ENCODE measurements at places on chromosomes 7 and 10.

DNA sequence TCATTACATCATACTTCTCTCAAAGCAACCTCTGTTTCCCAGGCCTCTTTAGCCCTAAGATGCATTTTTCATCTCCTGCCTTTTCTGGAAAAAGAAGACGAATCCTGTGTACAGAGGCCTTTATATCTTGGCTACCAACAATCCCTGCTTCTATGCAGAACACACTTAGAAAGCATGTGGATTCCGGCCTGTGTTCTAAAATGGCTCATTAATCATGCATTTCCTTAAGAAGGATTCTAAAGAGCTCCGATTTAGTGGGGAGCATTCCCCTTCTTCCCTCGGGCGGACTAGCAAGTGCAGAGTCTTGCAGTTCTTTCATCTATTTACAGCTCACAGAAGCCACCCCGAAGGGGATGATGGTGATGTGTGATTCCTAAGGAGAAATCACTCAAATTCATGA is 1212.9 kb downstream of the TYW1 start:
- no peak for DNase-seq

- no peak for DNase-seq
Measured at GRCh38 chr7:24381894-24382505, 98.0 kb downstream of the NPY start.

GRCh38 chr10:58901092-58901646 is 275.3 kb upstream of the PHYHIPL start:
- no peak for DNase-seq

DNA sequence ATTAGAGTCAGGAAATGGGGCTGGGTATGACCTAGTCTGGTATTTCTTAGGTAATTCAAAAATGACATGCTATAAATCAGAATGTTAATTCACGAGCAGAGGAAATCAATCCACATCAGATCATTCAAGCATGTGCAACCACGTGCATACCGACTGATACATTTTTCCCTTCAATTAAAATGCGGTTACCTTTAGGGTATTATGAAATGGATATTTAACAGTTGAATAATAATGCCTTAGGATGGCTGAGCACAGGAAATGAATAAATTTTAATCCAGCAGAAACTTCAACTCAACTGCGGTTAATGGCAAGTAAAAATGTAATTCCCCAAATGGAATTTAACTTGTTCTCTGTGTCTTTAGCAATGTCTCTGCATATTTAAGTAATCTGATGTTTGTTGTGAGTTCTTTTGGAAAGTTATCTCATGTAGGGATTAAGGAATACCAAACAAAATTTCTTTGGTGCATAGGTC is 9.2 kb downstream of the CPA2 start:
- no peak for DNase-seq

DNA sequence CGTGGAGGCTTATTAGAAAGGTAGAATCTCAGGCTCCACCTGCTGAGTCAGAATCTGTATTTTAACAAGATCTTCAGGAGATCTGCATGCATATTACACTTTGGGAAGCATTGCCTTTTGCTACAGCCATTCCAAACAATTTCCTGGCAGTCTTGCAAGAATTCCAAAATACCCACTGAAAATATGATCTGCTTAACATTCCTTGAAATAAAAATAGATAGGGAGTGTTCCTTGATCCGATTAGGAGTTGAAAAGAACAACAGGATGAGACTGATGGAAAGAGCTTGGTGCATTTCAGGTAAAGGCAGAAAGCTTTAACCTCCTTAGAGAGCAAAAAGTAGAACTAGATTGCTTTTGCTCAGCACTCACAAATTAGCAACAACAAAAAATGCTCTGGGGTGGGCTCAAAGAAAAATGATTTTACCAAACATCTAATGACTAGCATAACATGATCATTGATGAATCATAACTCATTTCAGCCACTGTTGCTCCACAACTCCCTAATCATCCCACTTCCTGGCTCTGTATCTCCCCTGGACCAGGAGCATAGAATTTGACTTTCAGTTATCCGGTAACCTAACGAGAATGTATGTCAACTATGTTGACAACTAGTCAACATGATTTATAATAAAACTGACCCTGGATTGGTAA is 115.2 kb downstream of the RNLS start:
- DNase-seq: no peak

- DNase-seq: no peak
Measured at GRCh38 chr10:61797304-61798153, 104.0 kb upstream of the ARID5B start.

DNA sequence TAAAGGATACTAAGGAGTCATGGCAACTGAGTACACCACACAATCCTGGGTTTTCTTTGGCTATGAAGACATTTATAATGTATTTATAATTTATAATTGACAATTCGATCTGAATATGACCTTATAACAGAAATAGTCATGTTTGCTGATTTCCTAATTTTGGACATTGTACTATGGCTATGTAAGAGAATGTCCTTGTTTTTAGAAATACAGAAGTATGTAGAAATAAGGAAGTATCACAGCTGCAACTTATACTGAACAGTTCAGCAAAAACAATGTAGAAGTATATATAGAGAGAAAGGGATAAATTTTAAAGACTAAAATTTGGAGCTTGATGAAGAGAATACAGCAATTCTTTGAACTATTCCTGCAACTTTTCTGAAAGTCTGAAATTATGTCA is 32.6 kb downstream of the PRLHR start:
- DNase-seq: no peak

GRCh38 chr7:45031829-45032228 is 31.8 kb downstream of the CCM2 start:
- no peak for DNase-seq

DNA sequence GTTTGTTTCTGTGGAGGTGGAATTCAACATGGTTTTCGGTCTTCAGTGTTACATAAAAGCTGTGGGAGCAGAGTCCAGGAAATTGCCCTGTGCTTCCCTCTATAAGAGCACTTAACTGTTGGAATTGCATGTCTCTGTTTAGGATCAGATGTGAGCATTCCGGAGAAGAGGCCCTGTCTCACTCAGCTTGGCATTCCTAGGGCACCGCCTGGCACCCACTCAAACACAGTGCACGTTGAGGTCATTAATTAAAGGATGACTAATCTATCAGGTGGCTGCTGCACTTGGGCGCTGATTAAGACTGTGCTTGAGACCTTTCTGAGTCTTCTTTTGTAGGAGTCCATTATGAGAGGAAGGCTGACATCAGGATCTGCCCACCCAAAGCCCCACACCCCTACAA is 82.8 kb upstream of the VIPR2 start:
- no peak for DNase-seq

GRCh38 chr10:22505911-22506685 is 160.8 kb downstream of the SPAG6 start:
- DNase-seq: peak; percentile 17

DNA sequence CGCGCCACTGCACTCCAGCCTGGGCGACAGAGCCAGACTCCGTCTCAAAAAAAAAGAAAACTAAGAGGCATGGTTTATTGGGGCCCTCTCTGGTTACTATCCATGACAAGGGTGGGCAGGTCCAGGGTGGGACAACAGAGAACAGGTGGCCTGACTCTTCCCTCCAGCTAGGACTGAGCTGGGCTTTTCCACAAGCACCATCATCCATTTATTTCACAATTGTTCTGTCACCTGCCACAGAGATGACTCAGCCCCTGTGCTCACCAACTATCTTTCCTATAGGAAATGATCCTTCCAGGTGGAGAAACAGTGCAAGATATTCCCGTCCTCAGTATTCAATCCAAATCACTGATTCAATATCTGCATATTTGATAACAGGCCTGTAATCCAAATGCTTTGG is 44.9 kb upstream of the MYL10 start:
- DNase-seq: no peak

DNA sequence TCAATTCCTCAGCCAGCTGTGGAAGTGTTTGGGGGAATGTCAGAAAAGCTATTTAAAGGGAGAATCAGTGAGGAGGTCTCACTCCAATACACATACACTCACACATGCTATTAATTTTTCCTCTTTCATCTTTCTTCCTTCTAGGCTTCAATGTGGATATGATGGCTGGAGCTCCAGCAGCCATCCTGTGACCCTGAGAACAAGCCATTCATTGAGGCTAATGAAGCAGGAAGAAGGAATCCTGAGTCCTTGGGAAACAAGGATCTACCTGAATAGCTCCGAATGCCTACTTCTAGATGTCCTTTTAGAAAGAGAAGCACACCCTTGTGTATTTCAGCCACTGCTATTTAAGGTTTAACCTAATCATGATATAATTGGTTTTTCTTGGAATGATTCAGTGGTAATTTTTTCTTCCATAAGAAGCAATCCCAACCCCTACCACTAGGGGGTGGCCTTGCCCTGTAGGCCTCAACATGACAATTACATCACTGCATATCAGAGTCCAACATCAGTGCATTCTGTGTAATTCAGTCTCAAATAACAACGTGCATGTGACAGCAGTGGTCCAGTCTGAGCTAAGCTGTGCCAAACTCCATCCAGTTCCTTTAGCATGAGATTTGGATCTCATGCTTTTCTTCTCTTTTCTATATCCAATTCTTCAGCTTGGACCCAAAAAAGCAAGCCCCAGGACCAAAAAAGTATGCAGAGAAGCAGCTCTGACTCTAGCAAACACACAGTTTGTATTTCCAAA is 85.3 kb upstream of the ANKRD1 start:
- DNase-seq: peak; percentile 45

DNA sequence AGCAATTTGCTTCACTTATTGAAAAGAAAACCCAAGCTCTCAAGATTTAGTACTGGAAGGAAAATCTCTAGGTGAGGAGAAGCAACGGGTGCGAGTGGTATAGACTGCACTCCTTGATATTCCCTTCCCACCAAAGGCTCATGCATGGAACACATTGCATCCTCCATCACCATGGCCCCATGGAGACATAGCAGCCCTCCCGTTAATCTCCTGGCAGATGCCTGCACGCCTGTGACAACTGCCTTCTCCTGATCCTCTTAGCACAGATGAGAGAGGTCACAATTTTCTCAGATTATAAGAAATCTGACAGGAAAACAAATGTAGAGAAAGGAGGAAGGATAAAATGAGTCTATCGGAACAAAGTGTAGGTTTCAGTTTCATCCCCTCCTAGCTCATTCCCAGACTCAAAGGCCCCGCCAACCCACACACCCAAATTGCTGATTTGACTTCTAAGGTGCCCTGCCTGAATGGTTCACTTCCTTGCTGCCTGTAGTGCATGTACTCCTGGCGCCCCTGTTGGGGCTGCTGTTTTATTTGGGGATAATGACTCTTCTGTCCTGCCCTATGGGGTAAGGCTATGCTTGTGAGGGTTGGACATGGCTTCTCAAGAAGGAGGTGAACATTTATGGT is 50.0 kb downstream of the PLXNA4 start:
- DNase-seq: no peak

- DNase-seq: no peak
Measured at GRCh38 chr7:157898261-157898660, 561.5 kb downstream of the DNAJB6 start.

DNA sequence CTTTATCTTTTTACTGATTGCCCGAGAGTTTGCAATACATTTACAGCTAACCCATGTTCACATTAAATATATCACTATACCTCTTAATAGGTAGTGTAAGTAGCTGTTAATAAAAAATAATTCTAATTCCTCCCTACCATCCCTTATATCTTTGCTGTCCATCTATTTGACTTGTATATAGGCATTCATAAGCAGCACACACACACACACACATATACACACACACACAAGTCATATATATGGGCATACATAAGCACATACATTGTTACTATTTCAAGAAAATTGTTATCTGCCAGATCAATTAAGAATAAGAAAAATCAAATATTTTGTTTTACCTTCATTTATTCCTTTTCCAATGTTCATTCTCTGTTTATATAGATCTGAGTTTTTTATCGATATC is 176.4 kb downstream of the PPP1R3A start:
- DNase-seq: no peak

DNA sequence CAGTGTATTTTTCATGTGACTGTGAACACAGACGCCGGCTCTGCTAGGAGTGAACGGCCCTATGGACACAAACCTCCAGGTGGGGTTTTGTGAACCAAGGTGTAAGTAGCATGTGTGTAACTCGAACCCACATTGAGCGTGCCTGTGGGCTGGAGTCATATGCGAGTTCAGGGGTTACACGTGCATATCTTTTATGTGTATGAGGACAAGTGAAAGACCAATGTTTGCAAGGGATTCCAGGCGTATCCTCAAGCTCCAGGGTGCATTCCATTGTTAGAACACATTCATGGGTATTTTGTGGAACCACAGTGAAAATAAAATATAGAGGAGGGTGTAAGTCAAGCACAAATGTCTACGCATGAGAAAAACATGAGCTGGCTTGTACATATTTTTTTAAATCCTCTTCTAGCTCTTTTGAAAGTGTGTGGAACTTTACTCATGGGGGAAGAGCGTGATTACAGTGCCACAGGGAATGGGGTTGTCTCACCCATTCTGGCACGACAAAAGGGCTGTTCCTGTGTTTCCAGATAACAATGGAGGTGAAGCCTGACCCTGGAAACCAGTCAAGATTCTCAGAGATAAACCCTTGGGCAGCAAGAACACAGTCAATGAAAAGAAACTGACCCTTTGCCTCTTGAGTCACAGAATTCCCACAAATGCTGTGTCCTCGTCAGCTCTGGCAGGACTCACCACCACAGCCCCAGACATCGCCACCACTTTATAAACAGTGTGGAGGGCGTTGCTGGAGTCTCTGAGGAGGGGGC is 37.0 kb upstream of the GOT1 start:
- DNase-seq: no peak

DNA sequence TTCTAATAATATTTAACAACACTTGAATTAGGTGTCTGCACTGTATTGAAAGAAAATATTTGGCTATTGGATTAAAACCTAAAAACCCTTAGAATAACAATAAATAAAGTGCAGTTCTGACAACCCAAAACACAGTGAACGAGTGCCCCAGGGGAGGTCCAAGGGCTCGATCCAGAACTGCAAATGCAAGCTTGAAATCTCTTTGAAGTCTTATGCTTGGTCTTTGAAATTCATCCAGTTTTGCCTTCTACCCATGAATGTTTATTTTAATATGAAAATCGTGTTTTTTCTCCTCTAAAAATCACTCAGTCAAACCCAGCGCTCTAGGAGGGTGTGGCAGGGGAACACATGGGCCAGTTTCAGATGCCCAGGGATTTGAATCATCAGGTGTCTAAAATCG is 119.5 kb downstream of the MTPAP start:
- DNase-seq: no peak

DNA sequence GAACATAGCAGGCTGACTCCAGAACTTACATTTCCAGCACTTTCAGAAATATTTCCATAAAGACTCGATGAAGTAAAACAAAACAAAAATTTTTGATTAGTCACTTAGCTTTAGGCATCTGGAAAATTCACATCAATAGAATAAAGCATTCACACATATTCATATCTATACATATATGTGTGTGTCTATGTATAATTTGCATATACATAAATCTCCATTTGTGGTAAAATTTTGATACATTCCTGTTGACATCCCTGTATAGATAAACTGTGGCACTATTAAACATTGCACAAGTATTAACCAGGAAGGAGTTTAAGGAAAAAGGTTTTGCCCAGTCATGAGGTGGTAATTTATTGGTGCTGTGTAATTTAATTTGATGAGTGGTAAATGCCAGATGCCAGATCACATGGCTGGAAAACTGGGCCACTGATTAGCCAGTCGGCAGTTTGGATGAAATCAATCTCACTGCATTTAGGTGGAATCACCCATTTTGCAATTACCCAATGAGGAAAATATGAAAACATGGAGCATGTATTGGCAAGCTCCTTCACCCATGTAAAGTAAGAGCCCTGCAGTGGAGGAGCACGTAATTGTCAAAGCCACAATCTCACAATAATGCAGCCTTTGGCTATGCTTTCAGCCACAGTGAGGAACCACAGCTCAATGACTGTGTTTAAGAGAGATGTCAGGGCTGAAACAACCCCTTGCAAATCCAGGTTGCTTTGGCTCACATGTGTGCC is 294.6 kb downstream of the RNLS start:
- no peak for DNase-seq

All from stimulated activated CD8-positive, alpha-beta memory T cell treated with anti-CD3 and anti-CD28 coated beads, Interleukin-15, amount 100 ng/mL, for 1 hour (primary cell).